ENCODE measurements at places on chromosomes 7 and 10. TPM values are rescaled to one million over a fixed set of nuclear protein-coding genes. Genes with fewer than 3 reads are reported as not detected.

The PDE1C gene
- 2.5 TPM for polyA plus RNA-seq

DNA sequence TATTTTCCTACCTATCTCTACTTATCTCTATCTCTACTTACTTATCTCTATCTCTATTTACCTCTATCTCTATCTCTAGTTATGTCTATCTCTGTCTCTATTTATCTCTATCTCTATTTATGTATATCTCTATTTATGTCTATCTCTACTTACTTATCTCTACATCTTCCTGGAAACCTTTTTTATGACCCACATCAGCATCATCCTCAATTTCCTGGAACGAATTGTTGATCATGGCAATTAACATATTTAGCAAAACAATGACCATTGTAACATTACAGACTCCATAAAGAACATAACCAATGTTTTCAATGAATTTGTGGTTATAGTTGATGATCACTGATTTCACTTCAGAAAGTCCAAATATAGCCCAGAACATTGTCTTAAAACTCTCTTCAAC is 18.3 kb downstream of the GIMAP6 start:
- DNase-seq: no peak

The OPN4 gene
- not detected for polyA plus RNA-seq

- no peak for DNase-seq
These were observed 55.7 kb downstream of the CUBN start for GRCh38 chr10:17073725-17074540.

DNA sequence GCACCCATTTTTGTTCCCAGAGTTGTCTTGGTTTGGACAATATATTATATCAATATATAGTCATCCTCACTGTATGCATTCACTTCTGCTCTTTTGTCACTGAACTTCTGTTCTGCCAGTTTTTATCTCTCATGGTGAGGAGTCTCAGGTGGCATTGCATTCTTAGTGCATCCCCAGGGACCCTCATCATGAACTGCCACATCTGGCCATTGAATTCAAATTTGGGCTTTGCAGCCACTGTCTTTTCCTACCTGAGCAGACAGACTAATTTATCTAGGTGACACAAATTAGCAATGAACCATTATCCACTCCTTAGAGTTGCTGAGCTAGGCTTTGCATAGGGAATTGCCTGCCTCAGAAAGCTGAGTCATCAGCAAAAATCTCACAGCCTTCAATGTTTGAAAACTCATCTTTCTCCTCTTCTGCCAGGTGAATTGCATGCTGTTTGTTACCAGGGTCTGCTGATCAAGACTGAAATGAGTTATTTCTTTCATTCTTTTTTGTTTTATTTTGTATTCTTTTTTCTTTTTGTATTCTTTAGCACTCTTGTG is 316.8 kb upstream of the MTPN start:
- no peak for DNase-seq

The UPK3BL2 gene
- 34.1 TPM for polyA plus RNA-seq

DNA sequence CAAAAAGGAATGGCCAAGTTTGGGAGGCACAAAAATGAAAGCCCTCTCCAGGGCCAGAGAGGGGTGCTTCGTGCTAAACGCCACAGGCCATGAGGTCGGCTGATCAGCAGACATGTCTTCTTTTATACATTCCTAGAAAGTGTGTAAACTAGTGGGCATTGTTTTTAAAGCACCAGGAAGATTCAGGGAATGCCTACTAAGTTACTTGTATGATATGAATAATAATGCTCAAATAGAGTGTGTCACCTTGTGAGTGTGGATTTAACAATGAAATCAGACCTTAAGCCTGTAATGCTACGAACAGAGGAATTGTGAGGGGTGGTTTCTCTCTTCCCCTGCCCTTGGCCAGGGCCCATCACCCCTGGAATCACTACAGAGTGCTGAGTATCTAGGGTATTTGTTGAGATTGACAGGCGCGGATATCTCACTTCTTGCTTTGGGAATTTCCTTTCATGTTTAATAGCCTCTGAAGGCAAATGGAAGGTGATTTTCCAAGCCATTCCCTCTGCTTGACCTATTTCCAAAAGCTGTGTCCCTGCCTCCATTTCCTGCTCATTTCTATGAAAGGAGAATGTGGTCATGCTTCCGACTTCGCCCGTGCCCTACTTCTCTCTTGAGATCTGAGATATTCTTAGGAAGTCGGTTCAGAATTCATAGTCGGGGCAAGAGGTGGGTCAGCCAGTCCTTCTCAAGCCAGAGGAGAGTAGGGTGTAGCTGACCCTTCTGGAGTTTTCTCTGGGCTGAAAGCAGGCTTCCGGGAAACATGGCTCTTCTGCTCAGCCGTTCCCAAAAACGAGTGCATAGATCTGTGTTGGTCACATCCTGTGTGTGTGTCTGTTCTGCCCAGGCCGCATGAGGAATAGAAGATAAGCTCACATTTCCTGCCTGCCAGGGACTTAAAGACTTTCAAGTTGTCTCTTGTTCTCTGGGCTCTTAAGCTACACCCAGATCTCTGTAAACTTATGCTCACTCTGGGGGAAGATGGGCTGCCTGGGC is 167.8 kb upstream of the ITGB1 start:
- no peak for DNase-seq

The FAM237B gene
- 0.96 TPM for polyA plus RNA-seq

- DNase-seq: no peak
These were observed 165.6 kb upstream of the FAM3C start for GRCh38 chr7:121561717-121562116.

The HABP2 gene
- 0.73 TPM for polyA plus RNA-seq

- no peak for DNase-seq
These were observed 40.6 kb upstream of the ZEB1 start for GRCh38 chr10:31278279-31278941.

DNA sequence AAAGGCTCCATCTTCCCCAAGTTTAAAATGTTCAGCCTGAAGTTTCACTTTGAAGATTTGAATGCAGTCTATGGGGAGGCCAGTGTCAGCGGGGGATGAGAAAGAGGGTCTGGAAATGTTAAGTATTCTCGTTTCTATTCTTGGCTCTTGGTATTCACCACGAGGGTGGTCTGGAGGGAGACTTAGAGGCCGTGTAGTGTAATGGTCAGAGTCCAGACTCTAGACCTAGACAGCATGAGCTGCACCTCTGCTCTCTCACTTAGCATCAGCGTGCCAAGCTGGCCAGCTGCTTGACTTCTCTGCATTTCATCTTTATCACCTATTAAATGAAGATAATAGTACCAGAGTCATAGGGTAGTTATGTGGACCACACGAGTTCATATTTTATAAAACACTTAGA is 57.9 kb downstream of the MKX start:
- no peak for DNase-seq

DNA sequence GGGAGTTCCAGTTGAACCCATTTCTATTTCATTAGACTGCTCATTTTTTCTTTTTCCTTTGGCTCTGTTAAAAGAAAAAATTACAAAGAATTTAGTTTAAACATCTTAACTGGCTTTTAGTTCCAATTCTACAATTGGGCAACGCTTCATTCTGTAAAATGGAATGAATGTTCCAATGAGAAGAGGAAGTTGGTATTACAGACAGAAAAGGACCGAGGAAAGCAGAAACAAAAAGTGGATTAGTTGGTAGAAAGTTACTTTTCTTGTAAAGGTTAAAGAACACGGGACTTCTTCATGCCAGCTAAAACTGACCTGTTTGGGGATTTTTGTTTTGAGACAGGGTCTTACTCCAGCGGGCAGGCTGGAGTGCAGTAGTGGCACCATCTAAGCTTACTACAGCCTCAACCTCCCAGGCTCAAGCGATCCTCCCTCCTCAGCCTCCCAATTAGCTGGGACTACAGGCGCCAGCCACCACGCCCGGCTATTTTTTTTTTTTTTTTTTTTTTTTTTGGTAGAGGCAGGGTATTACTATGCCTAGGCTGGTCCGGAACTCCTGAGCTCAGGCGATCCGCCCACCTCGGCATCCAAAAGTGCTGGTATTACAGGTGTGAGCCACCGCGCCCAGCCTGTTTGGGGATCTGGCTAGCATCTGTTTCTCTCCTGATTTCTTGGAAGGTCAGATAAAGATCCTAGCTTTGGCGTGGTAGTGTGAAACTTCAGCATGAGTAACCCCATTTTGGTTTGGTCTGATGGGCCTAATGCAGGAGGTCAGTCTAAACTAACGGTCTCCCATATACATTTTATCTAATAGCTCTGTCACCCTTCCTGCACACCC is 1.3 kb upstream of the VDAC2 start:
- no peak for DNase-seq

GRCh38 chr7:91519241-91520158 is 255.3 kb downstream of the FZD1 start:
- no peak for DNase-seq

The ASB10 gene
- polyA plus RNA-seq: not detected

DNA sequence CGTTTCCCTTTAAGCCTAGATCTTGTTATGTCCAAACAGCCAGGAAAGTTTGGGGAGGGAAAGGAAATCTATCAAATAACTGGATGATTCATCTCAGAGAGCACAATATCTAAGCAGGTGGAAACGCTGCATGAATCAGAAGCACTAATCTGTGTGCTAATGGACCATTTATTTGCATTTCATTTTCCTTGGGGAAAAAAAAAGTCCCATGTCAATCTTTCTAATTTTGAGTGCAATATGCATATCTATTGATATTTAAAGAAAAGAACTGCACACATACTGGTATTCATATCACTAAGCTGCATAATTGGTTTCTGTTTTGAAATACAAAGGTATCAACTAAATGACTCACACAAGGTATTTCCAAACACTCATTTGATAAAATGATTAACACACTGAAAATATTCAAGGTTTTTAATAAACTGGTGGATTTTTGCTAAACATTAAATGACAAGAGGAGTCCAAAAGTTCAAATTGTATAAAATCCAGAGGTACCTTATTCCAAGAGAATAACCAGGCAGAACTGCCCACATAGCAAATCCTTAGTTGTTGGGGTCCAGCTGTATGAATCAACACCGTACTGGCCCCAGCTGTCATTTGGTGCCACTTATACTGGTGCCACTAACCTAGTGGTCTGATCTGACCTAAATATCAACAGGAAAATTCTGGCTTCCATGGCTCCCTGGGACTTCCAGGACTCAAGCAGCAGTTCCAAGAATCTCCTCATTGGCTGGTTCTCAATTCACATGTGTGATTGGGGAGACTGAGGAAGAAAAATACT is 122.2 kb upstream of the SP4 start:
- DNase-seq: no peak

DNA sequence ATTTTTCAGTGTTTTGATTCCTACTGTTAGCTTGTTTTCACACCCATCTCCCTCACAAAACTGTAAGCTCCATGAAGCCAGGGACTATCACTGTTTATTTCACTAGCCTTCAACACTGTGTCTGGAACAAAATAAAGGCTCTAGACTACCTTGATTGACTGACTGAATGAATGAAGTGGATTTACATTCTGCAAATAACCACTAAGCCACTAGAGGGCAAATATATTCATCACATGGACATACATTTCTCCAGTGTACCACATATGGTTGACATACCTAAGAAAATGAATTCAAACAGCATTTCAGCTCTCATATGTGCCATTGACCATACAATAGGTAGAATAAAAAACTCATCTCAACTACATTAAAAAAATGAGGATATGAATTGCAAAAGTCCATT is 185.9 kb downstream of the RAB11FIP2 start:
- DNase-seq: peak; percentile 9

The NEURL1 gene
- polyA plus RNA-seq: 1.9 TPM

- DNase-seq: no peak
These were observed 94.3 kb upstream of the DNAAF5 start for GRCh38 chr7:631964-632830.

DNA sequence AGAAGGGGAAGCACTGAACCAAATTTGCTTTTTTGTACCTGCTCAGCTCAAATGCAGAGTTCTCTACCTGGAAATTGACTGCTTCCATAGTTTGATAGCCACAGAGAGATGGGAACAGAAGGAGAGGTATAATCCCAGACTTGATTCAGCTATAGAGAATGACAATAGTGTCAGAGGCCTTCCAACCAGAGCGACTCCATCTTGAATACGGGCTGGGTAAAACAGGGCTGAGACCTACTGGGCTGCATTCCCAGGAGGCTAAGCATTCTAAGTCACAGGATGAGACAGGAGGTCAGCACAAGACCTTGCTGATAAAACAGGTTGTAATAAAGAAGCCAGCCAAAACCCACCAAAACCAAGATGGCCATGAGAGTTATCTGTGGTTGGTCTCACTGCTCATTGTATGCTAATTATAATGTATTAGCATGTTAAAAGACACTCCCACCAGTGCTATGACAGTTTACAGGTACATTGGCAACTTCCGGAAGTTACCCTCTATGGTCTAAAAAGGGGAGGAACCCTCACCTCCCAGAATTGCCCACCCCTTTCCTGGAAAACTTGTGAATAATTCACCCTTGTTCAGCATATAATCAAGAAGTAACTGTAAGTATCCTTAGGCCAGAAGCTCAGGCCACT is 42.7 kb upstream of the ATRNL1 start:
- DNase-seq: no peak

The MMS19 gene
- 94.4 TPM for polyA plus RNA-seq

DNA sequence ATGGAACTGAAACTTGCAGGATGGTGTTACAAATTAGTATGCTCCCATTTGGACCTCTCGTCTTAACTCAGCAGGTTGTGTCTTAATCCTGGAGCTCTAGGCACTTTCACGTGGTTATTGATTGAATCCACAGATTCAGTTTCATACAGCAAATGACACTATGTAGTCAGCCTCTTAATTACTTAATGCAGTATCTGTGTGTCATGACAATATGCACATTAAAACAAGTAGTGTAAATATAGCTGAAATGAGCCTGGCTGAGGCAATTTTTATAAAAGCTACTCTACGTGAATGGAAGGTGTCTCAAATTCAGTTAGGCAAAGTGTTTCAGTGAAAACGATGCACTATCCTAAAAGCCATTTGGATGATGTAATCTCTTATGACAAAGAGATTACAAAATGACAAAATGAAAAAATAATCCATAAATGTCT is 86.8 kb downstream of the CD36 start:
- no peak for DNase-seq

DNA sequence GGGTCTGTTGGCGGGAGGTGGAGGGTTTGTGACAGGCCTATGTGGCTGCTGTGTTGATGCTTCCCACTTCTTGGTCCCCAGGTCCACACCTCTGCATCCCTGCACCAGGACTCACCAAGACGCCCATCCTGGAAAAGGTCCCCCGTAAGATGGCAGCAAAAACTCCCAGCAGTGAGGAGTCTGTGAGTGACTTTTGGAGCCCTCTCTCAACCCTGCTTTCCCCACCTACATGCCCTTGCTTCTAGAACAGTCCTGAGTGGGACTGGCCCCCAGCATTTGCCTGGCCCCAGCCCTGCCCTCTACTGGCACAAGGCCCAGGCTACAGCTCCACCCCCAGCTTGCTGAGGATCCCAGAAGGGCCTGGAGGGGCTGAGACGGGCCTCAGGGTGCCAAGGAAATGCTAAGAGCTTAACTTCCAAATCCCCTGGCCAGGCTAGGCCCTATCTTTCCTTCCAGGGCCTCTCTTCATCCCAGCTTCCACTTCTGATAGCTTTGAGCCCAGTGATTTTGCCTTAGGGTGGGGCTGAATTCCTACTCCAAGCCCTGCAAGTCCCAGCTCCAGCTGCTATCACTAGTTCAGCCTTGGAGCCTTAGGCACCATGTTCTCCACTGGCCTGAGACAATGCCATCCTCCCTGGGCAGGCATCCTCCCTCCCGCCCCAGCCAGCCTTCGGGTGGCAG is 2.7 kb downstream of the CHAT start:
- DNase-seq: no peak

The CDHR3 gene
- polyA plus RNA-seq: 6.6 TPM
